ENCODE measurements at places on chromosomes 13 and 19.

DNA sequence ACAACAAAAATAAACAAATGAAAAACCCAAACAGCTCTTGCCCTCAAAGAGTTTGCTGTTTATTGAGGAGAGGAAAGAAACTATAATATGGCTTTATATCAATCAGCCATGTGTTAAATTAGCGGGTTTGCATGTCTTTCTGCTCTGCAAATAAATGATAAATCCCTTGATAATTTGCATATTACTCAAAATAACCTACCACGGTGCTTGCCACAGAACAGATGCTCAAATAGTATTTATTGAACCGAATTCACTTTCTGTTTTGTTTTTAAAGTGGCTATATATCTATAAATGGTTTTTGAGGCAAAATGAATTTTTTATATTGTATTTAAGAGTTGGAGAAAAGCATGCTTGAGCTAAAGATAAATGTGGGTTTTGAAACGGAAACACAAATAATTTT lies 428.1 kb downstream of the ITGBL1 start:
- no peak for DNase-seq

DNA sequence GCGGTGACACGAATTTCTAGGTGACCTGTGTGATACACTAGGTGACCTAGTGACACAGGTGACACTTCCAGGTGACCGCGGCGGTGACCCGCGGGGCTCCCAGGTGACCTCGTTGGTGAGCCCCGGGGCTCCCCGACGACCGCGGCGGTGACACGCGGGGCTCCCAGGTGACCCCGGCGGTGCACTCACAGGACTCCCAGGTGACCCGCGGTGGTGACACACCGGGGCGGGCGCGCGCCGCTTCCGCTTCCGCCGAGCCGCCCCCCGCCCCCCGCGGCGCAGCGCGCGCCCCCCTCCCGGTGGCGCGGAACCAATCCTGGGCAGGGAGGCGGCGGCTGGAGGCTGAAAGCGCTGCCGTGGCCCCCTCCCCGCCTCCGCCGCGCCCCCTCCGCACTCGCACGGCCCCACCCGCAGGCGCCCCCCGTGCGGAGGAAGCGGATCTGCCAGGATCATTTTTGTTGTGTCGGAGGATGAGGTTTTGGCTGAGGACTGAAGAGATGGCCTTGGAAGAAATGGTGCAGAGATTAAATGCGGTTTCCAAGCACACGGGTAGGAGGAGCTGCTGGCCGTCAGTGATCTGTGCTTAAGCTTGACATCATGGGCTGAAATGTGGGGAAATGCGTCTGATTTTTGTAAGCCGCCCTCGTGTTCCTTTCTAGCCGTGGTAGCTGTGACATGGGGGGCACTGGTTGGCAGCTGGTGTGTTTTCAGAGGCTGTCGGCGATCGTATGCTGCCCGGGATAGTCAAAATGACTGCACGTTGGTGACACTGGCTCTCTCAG lies at the start of gene MCF2L:
MCF2L (plus strand) TSS at position 305 of the 782 bp plus-strand sequence; CDS start at position 471, 166 bp downstream.
- no peak for DNase-seq

DNA sequence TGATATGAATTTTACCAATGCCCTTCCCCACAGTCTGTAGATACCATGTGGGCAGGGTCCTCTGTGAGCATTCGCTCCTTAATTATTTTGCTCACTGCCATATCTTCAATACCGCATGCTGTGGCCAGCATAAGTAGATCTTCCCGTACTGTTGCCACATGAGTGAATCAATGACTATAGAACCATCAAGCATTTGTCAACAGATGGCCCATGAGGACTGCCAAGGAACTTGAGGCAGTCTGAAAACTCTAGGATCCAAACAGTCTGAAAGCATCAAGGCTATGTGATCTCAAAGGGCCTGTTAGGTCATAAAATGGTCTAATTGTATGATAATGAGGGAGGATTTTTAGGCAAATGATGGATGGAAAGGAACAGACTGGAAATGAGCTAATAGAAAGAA lies 27.4 kb upstream of the GPR12 start:
- no peak for DNase-seq

DNA sequence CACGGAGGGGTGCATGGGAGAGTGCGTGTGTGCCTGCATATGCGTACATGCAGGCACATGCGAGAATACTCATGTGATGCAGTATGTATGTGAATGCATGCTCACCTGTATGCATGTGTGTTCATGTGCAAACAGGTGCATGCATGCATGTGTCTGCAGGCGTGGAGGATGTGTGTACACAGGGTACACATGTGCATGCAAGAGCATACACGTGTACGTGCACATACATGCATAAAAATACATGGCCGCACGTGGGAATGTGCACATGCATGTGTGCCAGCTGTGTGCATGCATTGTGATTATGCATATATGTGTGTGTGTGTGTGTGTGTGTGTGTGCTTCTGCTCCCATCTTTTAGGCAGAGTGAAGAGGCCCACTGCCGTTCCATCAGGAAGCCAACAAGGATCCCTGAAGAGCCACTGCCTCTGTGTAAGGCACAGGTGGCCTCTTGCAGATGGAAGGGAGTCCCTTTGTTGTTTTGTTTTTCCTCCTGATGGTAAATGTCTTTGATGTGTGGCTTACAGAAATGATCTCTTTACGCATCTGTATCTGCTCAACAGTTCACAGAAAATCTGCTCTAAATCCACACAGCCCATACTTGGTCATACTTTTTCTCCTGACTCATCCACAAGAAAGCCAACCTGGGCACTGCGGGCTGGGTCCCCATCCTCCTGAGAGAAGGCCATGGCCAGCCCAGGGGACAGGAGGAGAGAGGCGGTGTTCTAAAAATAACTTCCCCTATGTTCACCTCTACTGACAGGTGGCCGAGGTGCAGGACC lies 50.7 kb downstream of the KLF2 start:
- DNase-seq, result no peak

DNA sequence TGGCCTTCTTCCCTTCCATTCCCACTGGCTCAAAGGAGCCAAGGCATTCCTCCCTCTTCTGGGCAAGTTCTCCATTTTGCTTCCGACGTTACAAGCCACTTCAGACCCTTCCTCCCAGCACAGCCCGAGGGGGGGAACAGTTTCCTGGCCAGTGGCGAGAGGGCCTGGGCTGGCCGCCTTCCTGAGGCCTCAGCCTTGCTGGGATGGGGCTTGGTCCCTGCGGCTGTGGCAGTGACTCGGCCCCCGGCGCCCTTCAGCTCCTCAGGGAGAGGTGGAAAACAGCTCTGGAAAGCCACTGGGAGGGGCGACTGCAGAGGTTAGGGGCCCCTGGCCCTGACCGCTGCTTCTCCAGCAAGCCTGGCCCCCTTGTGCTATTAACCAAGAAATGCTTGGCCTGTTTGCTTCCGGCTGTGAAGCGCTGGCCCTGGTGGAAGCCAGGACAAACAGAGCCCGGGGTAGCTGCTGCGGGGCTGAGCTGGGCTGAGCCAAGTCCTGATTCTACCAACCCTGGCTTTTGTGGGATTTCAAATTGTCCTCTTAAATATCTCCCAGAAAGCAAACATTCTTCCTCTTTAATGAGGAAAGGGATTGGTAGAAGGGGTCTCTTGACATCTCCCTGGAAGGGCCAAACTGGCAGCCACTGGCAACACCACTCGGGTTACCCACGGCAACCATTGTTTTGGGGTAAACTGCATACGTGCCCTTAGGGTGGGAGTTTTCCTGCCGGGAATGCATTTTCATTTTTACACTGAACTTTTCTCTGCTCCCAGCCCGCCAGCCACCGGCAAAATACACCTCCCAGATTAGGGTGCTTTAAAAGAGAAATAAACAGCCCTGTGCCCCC lies 38.7 kb downstream of the C13orf46 start:
- no peak for DNase-seq

- no peak for DNase-seq
Observed at GRCh38 chr19:8877854-8878705, 45.9 kb downstream of the MBD3L1 start.

DNA sequence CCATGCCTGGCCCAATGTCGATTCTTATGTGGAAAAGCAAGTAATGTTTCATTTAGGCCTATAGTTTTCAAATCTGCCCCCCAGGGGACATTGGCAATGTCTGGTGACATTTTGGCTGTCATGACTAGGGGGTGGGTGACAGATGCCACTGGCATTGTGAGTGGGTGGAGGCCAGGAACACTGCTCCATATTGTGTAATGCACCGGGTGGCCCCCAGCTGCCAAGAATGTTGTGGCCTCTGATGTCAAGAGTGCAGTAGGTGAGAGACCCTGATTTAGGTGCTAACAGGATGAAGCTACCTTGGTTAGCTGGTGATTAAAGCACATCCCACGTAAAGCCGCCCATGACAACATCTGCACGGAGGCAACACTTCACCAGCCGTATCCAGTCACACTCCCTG lies 10.8 kb downstream of the C19orf44 start:
- no peak for DNase-seq

DNA sequence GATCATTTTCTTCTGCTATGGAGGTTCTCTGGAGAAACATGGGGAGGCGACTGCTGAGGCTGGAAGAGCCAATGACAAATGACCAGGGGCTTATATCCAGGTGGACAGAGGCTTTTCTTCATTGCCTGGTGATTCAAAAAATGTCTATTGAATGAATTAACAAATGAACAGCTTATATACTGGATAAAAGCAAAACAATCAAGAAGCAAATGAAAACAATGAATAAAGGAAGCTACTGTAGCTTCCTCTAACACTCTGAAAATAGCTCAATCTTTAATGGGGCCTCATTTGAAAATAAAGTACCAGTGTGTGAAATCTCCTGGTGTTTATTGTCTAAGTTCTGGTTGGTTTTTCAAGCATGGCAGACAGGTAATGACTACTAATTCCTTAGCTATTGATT lies 167.5 kb upstream of the TMTC4 start:
- no peak for DNase-seq

GRCh38 chr19:45962021-45962420 lies 11.6 kb downstream of the NOVA2 start:
- DNase-seq, result no peak

GRCh38 chr19:42401365-42402303 lies 11.5 kb upstream of the CNFN start:
- DNase-seq, result peak; percentile 51

GRCh38 chr19:48858984-48859710 lies 9.3 kb downstream of the PLEKHA4 start:
- no peak for DNase-seq

DNA sequence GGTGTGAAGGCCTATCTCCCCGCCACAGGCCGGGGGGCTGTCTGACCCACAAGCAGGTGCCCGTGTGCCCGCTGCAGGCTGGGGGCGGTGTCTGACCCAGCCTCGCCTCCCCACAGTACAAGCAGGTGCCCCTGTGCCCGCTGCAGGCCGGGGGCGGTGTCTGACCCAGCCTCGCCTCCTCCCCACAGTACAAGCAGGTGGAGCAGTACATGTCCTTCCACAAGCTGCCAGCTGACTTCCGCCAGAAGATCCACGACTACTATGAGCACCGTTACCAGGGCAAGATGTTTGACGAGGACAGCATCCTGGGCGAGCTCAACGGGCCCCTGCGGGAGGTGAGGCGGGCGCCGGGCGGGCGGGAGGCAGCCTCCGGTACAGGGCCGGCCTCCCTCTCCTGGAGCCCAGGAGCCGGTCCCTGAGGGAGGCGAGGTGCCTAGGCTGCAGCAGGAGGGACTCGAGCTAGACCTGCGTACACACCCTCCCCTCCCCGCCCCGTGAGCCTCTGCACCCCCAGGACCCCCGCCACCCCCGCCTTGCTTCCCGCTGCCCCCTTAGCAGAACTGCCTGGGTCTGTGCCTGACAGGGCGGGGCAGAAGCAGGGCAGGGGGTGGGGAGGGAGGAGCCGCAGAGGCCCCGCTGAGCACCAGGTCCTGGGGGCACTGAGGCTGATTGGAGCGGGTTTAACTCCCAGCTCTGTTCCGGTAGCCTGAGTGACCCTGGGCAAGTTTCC lies 20.6 kb downstream of the HCN2 start:
- no peak for DNase-seq

DNA sequence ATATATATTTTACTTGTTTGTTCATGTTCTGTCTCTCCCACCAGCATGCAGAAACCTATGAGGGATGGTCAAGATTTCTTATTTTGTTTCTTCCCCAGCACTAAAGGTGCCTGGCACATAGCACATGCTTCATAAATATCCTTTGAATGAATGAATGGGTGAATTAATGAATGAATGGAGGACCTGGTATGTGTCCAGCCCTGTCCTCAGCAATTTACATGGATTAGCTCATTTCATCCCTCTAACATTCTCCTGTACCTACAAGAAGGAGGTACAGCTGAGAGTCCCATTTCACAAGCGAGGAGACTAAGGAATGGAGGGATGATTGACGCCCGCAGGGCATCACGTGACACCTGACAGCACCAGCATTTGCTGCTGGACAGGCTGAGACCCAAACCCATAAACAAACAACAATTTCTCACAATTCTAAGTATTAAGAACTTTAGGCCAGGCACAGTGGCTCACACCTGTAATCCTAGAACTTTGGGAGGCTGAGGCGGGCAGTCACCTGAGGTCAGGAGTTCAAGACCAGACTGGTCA lies 6.8 kb upstream of the BCAT2 start:
- DNase-seq, result no peak

- no peak for DNase-seq
Observed at GRCh38 chr19:19459707-19460251, 54.3 kb downstream of the GATAD2A start.

DNA sequence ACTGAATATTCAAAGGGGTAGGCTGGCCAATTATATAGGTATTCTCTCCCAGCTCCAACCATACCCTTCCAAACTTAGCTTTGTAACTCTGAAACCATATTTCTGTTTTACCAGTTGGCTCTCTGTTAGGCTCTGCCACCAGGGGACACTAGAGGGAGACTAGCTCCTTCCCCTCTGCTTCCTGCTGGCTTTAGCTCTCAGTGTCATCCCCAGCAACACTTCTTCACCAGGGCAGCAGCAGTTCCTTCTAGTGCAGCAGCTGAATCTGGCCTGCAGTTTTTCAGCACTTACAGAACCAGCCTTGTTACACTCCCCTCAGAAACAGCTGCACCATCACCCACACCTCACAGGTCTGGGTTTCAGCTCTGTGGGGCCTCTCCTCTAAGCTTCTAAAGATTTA lies 51.0 kb upstream of the DOCK9 start:
- DNase-seq, result no peak

DNA sequence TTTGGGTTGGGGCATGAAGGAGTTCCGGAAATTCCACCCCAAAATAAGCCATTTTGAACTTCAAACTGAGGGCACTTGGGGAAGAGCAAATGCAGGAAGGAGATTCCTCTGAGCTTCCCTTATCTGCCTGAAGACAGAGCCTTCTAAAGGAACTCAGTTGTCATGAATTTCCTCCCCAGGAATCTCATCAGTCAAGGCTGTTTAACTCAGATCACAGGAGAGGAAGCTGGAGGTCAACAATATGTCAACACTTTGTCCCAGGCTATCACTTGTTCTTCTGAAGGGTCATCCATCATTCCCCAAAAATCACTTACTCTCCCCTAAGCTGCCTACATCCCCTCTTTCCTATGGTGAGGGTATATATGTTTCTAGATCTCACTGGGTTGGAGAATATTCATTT lies 26.0 kb upstream of the CHST8 start:
- DNase-seq, result no peak

- DNase-seq, result no peak
Observed at GRCh38 chr19:39446365-39447084, 1.1 kb downstream of the SUPT5H start.
